ENCODE measurements at places on chromosomes 5 and 9.

- DNase-seq = no peak
Measured at GRCh38 chr5:176553260-176554085, 4.3 kb downstream of the CDHR2 start.

GRCh38 chr9:131097126-131097947, 1.0 kb downstream of the AIF1L start:
- DNase-seq = no peak

GRCh38 chr5:139140591-139141071, 57.5 kb downstream of the SIL1 start:
- DNase-seq = peak; percentile 64

GRCh38 chr5:123089914-123090660, 1.0 kb downstream of the PRDM6 start:
- DNase-seq = peak; percentile 1

- DNase-seq = no peak
Measured at GRCh38 chr9:81312346-81312745, 377.0 kb downstream of the TLE1 start.

DNA sequence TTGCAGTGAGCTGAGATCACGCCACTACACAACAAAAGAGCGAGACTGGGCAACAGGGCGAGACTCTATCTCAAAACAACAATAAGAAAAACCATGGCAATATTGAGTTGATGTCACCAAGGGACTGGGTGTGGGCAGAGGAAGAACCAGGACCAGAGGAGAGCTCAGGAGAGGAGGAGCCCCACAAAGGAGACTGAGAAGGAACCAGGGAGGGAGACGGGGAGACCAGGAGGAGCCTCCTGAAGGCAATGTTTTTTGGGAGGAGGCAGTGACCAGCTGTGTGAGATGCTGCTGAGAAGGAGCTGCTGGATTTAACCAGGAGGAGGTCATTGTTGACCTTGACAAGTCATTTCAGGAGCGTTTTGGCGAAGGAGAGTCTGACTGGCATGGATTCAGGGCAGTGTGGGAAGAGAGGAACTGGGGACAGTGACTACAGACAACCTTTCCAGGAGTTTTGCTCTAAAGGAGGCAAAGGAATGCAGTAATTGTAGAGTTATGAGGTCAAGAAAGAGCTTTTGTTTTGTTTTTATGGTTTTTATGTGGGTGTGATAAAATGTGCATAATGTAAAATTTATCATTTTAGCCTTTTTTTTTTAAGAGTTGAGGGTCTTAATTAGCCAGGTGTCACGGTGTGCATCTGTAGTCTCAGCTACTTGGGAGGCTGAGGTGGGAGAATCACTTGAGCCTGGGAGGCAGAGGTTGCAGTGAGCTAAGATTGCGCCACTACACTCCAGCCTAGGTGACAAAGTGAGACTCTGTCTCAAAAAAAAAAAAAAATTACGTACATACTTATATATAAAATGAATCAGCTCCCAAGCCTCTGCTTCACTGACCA, 17.9 kb downstream of the TRUB2 start:
- no peak for DNase-seq

- DNase-seq = no peak
Measured at GRCh38 chr9:122781671-122782070, 7.1 kb upstream of the OR5C1 start.

- no peak for DNase-seq
Measured at GRCh38 chr9:136628268-136628667, 34.4 kb upstream of the EGFL7 start.

GRCh38 chr9:63816751-63817621, 1468.0 kb downstream of the FOXD4L5 start:
- DNase-seq = peak; percentile 94

- DNase-seq = no peak
Measured at GRCh38 chr9:134181648-134182034, 17.3 kb upstream of the RNU6ATAC start.

DNA sequence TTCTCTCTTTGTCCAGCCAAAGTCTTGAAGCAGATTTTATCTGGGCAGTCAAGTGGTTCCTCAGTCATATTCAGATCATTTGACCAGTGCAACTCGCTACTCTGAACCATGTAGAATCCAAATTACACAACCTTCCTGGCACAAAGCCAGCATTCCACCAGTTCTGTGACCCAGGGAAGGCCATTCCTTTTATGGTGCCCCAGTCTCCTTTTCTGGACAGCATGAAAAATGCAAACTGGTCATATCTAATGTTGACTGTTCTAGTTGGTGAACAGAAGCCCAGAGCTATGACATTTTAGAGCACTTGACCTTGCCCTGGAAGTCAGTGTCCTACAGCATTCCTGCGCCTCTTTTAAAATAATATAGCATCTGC, 364.6 kb downstream of the BRINP1 start:
- no peak for DNase-seq

GRCh38 chr5:154325566-154325965, 120.2 kb upstream of the SAP30L start:
- DNase-seq = no peak

GRCh38 chr5:14508046-14508445, 73.5 kb upstream of the OTULINL start:
- DNase-seq = no peak

DNA sequence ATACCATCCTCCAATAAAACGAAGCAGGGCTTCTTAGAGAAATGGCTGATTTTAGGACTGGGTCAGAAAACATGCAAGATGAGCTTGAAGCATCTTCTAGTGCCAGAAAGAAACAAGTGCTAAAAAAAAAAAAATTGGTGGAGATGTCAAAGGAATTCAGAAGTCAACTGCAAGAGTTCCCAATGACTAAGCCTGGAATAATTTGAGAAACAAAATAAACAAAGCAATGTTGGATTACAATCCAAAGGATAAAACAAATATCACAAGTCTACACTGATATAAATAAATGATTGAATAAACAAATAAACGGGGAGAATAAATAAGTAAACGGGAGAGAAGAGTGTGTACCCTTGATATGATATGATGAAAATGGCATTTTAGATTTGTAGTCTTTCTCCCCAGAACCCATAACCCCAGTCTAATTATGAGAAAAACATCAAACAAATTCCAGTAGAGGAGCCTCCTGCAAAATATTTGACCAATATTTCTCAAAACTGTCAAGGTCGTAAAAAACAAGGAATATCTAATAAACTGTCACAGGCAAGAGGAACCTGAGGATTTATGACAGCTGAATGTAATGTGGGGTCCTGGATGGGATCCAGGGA, 63.5 kb upstream of the CCL21 start:
- DNase-seq = no peak

- DNase-seq = no peak
Measured at GRCh38 chr9:80028501-80028900, 456.7 kb downstream of the TLE4 start.

DNA sequence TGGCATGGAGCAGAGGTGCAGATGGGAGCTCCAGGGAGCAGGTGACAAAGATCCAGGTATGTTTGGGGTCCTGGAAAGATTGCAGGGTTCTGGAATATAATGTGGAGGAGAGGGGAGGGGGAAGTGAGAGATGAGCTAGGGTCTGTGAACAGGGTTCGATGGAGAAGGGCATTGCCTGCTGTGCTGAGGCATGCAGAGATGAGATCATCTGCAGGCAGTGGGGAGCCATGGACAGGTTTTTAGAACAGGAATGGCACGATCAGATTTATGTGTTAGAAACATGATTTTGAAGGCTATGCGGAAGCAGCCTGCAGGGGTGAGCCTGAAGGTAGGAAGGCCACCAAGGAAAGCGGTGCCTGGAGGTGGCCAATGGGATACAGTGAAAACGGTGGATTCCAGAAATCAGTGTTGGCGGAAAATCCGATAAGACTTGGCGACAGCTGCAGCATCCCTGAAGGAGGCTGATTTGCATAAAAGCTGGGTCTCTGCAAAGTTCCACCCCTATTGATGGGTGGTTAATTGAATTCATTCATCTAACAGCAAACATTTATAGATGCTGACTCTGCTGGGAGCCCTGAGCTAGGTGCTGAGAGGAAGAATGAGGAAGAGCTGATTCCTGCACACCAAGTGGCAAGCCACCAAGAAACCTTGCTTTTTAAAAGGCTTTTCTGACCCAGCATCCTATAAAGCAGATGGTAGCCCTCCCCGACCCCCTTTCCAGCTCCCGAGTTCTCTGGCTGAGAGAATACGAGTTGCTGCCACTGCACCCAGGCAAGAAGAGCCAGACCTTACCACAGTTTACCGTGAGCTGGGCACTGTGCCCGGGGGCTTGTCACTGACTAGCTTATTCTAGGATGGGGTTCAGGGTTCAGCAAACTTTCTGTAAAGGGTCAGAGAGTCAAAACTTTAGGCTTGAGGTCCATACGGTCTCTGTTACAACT, 139.2 kb upstream of the SMIM23 start:
- no peak for DNase-seq
